ENCODE measurements at places on chromosomes 12 and 14. TPM values are rescaled to one million over a fixed set of nuclear protein-coding genes. Genes with fewer than 3 reads are reported as not detected.

The SPIC gene
- not detected for total RNA-seq

The MMP17 gene
- total RNA-seq = 41.5 TPM

The SLC38A4 gene
- 2.1 TPM for total RNA-seq

The EML5 gene
- total RNA-seq = 45.4 TPM

The SDR9C7 gene
- total RNA-seq = 0.23 TPM

The DDX24 gene
- 122 TPM for total RNA-seq

The NGB gene
- total RNA-seq = 17.8 TPM

The TEX22 gene
- 0.46 TPM for total RNA-seq

The TAS2R42 gene
- not detected for total RNA-seq

The PSME1 gene
- 30.4 TPM for total RNA-seq

The TTLL5 gene
- total RNA-seq = 35.5 TPM

The NXPH4 gene
- total RNA-seq = 4.4 TPM

The KRT71 gene
- not detected for total RNA-seq

The ZDHHC22 gene
- total RNA-seq = 31.1 TPM

The GLT8D2 gene
- 11.5 TPM for total RNA-seq

The NOS1 gene
- 11.8 TPM for total RNA-seq

The SLC24A4 gene
- 4.2 TPM for total RNA-seq

The NYNRIN gene
- 13.8 TPM for total RNA-seq

The PZP gene
- 0.23 TPM for total RNA-seq

The DGKA gene
- total RNA-seq = 12.9 TPM

The DPF3 gene
- 15.5 TPM for total RNA-seq

The VDR gene
- 0.23 TPM for total RNA-seq

The METTL3 gene
- 71.3 TPM for total RNA-seq

The LTBP2 gene
- total RNA-seq = 1.2 TPM

The FOXN4 gene
- total RNA-seq = 0.23 TPM

The SLC35F4 gene
- 7.6 TPM for total RNA-seq

The ENDOU gene
- total RNA-seq = not detected

The GLT1D1 gene
- total RNA-seq = 24.9 TPM

The ARMH4 gene
- 56.1 TPM for total RNA-seq

The EID3 gene
- total RNA-seq = 6.5 TPM

The TAS2R8 gene
- 0.69 TPM for total RNA-seq

The IFI27L2 gene
- 33.9 TPM for total RNA-seq

The TAS2R13 gene
- 4.8 TPM for total RNA-seq

The RASSF8 gene
- total RNA-seq = 49.6 TPM

The TMPRSS12 gene
- not detected for total RNA-seq

The RTN1 gene
- 936 TPM for total RNA-seq

The RNFT2 gene
- 56.3 TPM for total RNA-seq

The AVPR1A gene
- 4.6 TPM for total RNA-seq

The DNAI7 gene
- total RNA-seq = 12.0 TPM

The JDP2 gene
- total RNA-seq = 12.5 TPM

The SLC39A2 gene
- not detected for total RNA-seq

The OAS2 gene
- total RNA-seq = 3.2 TPM

The TGM1 gene
- total RNA-seq = 3.0 TPM

The TMEM132D gene
- 17.1 TPM for total RNA-seq

The MYO1A gene
- not detected for total RNA-seq

The SRRM4 gene
- total RNA-seq = 11.5 TPM

The APOLD1 gene
- total RNA-seq = 26.1 TPM

The POTEG gene
- total RNA-seq = not detected

The ADAM20 gene
- 3.7 TPM for total RNA-seq

The DNAH10 gene
- 5.3 TPM for total RNA-seq

The PRPH gene
- 1.4 TPM for total RNA-seq

The MFAP5 gene
- total RNA-seq = not detected

The ASCL1 gene
- total RNA-seq = 14.5 TPM

The ADAM21 gene
- total RNA-seq = 0.69 TPM

Measured in diencephalon (tissue), 1 donor.